GM23248 (cell line): ENCODE measurements at places on chromosomes 12 and 14. TPM values are rescaled to one million over a fixed set of nuclear protein-coding genes. Genes with fewer than 3 reads are reported as not detected.

DNA sequence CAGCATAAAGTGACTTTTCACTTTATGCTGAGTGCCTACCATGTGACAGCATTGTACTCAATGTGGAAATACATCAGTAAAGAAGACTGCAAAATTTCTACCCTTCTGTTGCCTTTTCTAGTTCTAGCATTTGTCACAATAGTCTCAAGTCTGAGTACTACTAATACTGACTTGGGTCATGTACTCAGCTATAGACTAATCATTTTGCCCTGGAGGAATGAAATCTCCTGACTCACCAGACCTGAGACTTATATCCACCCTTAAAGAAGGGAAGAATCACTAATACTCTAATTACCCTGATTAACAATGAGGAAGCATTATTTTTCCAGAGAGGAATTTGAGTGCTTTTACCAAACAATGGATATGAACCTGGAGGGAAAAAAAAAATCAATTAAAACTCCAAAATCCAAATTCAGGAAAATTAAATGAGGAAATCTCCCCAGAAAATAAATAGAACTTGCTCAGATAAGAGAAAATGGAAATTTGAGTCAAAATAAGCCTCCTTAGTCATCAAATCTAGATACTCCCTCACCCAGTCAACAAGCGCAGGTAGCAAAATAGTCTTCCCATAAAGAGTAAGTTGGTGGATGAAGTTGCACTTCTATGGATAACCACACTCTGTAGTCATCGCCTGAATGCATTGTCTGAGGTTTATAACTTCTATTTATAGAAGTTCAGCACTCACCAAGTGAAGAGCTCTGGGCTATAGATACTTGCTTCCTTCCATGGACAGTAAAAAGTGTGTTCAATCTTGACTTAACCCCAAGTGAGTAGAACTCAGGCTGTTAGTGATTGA, 386.6 kb downstream of the SYT1 start:
- peak; percentile 39 for DNase-seq

DNA sequence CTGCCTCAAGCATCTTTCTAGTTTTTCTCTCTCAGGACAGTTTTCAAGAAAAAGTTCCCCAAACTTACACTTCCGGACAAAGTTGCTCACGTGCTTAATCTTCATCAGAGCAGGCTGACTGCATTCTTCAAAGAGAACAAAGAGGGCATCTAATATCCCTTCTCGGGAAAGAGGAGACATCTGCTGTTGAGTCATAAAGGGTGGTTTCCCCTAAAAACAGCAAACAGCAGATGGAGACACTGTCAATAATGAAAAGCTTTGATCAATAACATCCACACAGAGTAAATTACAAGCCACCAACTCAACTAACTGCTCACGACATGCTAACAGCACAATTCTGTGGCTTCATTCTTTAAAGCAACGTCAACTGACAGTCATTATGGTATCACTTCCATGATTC, 8.1 kb downstream of the CIT start:
- DNase-seq = peak; percentile 68

- no peak for DNase-seq
These were observed 299.5 kb upstream of the RPL10L start for GRCh38 chr14:46951103-46951502.

- no peak for DNase-seq
These were observed 20.8 kb downstream of the CFAP251 start for GRCh38 chr12:121939186-121939585.

DNA sequence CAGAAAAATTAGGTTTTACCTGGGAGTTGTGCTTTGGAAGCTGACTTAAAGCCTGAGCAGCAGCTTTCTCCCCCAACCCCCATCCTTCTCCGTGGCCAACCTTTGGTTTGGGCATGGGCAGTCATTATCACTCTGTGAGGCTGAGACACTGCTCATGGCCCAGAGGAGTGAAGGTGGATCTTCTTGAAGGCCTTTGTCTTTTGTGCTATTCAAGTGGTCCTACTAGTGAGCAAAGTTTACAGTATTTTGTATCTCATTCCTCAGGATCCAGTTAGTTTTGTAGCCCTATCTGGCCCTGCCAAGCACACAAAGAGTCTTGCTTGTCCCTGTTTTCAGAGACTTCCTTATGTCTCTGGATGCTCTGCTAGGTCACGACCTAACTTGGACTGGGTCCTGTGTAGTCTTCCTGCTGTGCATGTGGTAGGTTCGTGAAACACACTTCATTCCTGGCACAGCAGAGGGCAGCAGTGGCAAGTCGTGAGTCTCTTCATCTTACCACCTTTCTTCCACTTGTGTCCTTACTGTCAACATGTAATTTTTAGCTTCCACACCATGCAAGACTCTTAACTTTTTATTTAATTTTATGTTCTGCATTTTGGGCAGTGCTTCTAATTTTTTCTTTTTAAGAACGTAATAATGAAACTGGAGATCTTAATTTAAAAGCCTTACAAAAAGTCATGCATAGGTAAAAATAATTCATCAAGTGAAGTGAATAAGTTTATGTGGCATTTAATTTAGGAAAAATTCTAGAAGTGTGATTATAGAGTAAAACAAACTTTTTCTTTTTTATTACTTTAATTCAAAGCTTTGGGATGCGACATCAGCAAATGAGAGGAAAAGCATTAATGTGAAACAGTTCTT, 53.7 kb downstream of the APAF1 start:
- peak; percentile 76 for DNase-seq

The CLEC14A gene
- 0.10 TPM in 1 of 2 replicates, not detected in the other for polyA plus RNA-seq

The SLC25A47 gene
- not detected in 2 replicates for polyA plus RNA-seq

The TBPL2 gene
- not detected in 2 replicates for polyA plus RNA-seq

The TMEM52B gene
- 0.25 and 0.98 TPM in 2 replicates for polyA plus RNA-seq

The C12orf42 gene
- polyA plus RNA-seq = not detected in 2 replicates

The PLA2G1B gene
- not detected in 2 replicates for polyA plus RNA-seq

The SLC25A21 gene
- 0.26 and 0.79 TPM in 2 replicates for polyA plus RNA-seq
